ENCODE measurements at places on chromosomes 2 and 18. TPM values are rescaled to one million over a fixed set of nuclear protein-coding genes. Genes with fewer than 3 reads are reported as not detected.

DNA sequence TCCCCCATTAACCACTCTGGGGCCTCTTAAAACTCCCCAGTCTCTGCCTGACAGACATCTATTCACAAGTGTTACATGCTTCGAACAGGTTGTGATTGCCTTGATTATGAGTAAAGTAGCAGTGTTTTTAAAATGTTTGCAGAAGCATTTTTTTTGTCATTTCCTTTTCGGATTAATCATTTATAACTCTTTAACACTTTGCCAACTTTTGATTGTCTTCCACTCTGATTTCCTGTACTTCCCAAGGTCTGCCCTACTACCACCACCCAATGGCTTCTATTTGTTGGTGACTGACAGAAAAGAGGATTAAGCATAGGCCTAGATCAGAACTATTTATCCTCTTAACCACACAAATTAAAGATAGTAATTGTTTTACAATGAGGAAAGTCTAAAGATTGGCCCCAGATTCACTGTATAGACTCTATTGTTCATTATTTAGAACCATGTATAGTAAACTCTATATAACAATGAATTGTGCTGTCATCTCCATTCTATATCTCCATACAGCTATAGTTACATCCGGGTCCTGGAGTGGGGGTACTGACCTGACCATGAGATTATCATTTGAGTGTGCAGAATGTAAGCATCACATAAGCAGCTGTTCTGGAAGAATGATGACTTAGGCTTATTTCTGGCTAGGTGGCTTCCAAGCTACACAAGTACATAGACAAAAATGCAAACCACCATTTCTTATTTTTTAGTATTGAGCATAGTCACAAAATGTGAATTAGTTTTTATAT lies 110.3 kb upstream of the RBMS1 start:
- DNase-seq: no peak

DNA sequence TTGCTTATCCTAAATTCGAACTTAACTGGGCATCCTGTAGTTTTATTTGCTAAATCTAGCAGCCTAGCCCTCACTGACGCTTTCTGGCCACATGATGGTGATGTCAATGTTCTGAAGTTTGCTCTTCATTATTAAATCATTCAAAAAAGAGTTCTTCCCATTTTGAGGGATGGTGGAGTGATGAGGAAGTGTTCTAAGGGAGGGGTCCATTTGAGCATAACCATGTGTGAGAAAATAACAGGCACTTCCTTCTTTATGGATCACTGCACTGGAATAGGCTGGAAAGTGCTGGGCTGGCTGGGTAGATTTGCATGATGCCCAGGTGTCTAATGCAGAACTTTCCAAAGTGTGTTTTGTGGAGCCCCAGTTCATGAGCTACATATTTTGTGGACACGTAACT lies 74.2 kb downstream of the TNFRSF11A start:
- DNase-seq: no peak

DNA sequence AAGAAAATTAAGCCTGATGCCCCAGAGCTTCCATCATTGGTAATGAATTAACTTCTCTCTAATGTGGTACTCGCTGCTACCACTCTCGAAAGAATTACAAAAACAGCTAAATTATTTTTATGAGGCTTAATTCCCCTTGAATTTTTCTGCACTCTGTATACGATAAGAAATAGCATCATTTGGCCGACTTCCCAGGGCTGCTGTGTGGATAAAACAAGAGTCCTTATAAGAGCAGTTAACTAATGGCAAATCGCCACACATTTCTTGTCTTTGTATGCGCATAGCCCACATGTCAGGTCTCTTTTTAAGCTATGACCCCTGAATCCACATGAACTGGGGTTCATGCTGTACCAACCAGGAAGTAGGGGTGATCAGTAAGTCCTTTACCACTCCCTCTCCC lies 668.4 kb downstream of the TMEM182 start:
- DNase-seq: no peak

DNA sequence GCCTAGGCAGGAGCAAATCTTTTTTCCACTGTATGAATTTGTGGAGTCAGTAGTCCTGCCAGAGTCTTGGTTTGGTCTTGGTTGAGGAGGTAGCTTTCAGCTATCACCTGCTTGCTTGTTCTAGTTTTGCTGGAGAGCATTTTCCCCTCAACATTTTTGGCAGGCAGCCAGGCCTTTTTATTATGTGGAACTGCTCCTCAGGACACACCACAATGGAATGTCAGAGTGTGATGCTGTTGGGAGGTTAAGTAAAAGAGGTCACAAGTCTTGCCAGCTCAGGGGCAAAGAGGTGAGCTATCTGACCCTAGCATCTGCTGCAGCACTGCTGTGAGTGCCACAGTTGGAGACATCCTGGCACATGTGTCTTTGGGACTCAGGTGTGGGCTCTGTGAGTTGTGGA lies 258.0 kb downstream of the CNTNAP5 start:
- no peak for DNase-seq

DNA sequence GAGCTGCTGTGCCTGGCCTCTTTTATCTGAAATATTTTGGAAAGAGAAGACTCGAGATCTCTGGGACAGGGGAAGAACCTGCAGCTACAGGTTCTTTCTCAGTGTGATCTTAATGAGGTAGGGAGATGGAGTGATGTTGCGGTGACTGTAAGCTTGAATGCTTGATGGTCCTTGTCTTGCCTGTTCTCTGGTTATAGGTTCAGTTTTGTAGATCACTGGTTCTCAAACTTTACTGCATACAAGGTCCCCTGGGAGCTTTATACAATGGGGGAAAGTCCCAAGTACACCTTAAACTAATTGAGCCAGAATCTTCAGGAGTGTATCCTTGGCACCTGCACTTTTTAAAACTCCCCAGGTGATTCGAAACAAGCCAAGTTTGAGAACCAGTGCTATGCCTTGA lies 136.7 kb upstream of the CXCR4 start:
- no peak for DNase-seq

Gene NOL4
- total RNA-seq: 1.1 TPM

Gene OR6B3
- total RNA-seq: not detected

All from suprapubic skin (tissue), 4 donors.